ENCODE measurements at places on chromosomes 16 and 17. TPM values are rescaled to one million over a fixed set of nuclear protein-coding genes. Genes with fewer than 3 reads are reported as not detected.

The ZNF646 gene
- 40.9 TPM for total RNA-seq

The WNT9B gene
- not detected for total RNA-seq

The MEFV gene
- total RNA-seq, result 11.9 TPM

The SHISA9 gene
- not detected for total RNA-seq

The CD79B gene
- total RNA-seq, result 3.8 TPM

The C16orf74 gene
- 1.2 TPM for total RNA-seq

- DNase-seq, result peak; percentile 75
Measured at GRCh38 chr17:2025622-2026309, 632 bp upstream of the RTN4RL1 start.

- DNase-seq, result no peak
Measured at GRCh38 chr17:20203018-20203417, 193.9 kb downstream of the SPECC1 start.

DNA sequence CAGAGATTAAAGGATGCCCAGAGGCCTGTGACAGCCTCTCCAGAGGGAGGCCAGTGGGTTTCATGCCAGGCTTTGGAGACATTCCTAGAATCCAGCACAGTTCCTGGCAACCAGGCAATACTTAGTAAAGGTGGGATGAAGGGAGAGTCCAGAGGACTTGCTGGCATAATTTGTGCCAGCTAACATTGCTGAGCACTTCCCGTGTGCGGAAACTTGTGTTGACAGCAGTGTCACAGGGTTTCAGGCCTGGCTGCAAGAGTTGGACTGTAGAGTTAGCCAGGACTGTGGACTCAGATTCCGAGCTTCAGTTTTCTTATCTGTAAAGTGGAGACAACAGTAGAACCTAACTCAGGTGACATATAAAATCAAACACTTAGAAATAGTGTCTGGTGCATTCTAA, 141.7 kb downstream of the SALL1 start:
- DNase-seq, result no peak

DNA sequence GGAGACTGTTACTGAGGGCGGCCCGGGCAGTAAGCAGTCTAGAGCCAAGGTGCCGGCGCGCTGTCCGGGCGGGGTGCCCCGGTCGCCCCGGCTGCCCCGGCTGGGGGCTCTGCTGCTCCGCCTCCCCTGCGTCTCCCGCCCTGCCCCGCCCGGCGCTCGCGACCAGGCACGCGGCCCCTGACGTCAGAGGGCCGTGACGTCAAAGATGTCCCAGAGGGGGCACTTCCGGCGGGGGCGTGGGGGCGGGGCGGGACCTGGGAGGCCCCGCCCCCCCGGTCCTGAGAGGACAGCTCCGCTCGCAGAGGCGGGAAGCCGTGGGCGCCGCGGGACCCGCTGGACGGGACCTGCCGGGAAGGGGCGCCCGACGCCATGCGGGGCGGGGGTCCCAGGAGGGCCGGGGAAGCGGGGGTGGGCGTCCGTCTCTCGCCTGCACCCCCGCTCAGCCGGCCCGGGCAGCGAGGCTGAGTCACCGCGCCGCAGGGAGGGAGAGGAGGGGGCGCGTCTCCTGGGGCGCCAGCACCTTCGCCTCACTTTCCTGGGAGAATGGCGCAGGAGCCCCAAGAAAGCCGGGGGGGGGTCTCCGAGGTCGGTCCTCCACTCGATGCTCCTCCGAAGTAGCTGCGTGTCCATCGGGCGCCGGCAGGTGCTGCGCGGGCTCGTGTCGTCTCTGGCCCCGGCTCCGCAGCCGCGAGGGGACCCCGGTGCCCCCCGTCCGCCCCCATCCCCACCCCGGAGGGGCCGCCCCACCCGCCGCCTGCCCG, 4.4 kb upstream of the HIC1 start:
- peak; percentile 94 for DNase-seq

- DNase-seq, result no peak
Measured at GRCh38 chr17:17509601-17510425, 13.6 kb upstream of the RASD1 start.

DNA sequence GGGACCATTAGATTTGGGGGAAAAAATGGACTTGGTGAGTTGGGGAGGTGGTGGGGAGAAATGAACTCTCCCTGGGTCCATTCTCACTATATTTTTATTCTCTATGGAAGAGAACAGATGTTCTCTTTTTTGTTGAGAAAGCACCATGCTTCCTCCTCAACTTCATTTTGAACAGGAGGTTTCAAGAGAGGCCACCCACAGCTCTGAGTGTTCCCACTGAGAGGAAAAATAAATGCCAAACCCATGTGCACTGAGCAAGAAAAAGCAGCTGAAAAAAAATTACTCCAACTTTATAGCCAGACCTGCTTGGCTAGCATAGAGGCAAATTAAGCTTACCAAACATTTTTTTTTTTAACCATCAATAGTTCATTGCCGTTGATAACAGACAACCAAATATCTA, 883.6 kb downstream of the KCNJ2 start:
- no peak for DNase-seq

DNA sequence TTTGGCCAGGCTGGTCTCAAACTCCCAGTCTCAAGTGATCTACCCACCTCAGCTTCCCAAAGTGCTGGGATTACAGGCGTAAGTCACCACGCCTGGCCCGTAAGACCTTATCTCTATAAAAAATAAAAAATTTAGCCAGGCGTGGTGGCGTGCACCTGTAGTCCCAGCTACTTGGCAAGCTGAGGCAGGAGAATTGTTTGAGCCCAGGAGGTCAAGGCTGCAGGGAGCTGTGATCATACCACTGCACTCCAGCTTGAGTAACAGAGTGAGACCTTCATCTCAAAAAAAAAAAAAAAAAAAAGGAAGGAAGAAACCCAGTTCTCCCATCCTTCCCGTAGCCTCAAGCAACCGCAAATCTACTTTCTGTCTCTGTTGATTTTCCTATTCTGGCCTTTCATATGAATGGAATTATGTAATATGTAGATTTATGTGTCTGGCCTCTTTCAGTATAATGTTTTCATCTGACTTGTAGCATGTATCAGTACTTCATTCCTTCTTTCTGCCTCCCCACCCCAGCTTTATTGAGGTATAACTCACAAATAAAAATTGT, 11.2 kb downstream of the CASC3 start:
- DNase-seq, result no peak

- peak; percentile 80 for DNase-seq
Measured at GRCh38 chr16:397736-398332, 835 bp downstream of the NME4 start.

GRCh38 chr17:11565591-11565990, 32.7 kb upstream of the DNAH9 start:
- no peak for DNase-seq

DNA sequence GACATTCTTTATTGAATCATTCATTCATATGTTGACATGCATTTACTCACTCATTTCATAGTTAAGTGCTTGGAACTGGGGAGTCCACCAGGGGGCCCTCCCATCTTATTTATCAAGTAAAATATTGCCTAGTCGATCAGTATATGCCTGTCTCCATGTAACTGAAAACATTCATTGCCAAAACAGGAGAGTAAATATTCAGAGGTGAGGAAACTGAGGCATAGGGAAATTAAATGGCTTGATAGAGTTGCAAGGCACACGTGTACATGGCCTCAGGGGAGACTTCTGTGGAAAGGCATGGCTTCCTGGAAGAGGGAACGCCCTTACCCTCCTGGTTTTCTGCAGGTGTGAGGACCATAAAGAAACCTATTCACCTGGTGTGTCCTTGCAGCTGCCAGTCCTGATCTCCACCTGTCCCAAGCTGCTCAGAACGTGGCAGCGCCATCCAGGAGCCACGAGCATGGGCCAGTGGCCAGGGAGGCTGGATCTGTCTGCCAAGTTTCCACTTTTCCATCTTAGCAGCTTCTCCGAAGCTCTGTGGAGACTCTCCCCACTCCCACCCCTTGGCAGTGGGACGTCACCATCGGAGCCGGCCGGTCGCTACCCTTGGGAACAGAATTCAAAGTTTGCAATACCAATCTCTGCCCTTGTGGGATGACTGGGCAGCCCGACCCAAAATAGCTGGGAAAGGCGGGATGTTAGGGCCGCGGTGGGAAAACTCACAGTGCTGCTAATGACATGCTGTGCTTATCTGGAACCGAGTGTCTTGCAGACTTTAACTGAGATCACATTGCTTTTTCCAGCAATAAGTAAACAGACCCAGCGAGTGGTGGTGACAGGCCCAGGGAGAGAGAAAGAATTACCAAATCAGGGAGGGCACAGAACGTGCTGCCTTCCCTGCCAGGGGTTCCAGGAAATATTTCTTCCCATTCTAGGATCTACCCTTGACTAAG, 4.1 kb upstream of the C1QTNF1 start:
- DNase-seq, result peak; percentile 66

DNA sequence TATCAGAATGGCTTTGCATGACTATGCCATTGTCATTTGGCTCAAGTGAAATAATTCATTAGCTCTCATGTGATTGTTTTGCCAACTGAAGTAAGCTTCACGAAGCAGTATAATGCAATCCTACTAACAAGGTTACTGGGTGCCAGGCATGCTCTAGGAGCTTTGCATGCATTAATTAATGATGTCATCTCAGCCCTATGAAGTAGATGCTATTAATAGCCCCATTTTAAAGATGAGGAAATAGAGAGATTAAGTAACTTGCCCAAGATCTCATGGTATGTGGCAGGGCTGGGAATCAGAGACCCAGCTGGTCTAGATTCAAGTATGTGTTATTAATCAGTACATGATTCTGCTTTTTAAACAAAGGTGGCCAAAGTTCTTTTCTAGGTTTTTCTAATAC, 14.1 kb downstream of the KRT39 start:
- DNase-seq, result peak; percentile 28
